Fibroblast of skin of scalp (primary cell): ENCODE measurements at places on chromosomes 7 and 10.
A peak's percentile ranks its signal among the peaks of the same experiment; 100 is the strongest.

DNA sequence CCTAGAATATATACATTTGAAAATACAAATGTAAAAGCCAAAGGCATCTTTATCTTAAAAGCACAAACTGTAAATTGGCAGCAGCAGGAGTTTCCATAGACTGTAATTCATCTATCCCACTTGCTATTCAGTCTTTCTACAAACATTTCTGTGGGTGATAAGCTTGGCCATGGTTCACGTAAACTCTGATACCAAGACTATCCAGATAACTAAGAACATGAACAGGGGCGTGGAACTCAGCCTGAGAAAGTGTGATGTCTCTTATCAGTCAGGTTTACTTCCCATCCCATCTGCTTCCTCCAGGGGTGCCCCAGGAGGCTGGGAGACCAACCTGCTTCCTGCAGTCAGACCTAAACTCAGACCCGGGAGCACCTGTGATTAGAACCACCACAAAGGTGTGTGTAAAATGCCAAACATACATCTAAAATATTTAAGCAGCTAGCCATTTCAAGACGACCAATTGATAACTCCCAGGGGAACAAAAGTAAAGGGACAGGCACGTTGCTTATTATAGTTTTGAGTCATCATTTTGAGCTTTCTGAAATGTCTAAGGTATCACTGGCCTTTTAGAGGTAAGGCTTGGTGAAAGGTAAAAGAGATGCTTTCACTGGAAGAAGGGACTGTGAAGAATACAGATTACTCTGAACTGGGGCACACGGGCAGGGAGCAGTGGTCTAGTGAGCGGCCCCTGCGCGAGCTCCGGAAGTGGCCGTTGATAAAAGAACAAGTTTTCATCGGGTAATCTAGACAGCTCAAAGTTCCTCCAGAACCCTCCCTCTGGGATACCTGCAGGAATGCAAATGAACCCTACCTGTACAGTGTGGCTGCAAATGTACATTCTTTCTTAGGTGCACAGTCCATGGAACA, 51.5 kb downstream of the RSU1 start:
- DNase-seq = no peak

- no peak for DNase-seq
These were observed 16.5 kb downstream of the DENND11 start for GRCh38 chr7:141685285-141686023.

- DNase-seq = no peak
These were observed 158.6 kb upstream of the LYZL1 start for GRCh38 chr10:29130190-29130673.

- DNase-seq = no peak
These were observed 231.1 kb upstream of the FOXP2 start for GRCh38 chr7:114183311-114184088.

GRCh38 chr10:11874568-11875493, 51.7 kb downstream of the PROSER2 start:
- peak; percentile 43 for DNase-seq

GRCh38 chr7:55469271-55469681, 103.0 kb downstream of the VOPP1 start:
- no peak for DNase-seq

DNA sequence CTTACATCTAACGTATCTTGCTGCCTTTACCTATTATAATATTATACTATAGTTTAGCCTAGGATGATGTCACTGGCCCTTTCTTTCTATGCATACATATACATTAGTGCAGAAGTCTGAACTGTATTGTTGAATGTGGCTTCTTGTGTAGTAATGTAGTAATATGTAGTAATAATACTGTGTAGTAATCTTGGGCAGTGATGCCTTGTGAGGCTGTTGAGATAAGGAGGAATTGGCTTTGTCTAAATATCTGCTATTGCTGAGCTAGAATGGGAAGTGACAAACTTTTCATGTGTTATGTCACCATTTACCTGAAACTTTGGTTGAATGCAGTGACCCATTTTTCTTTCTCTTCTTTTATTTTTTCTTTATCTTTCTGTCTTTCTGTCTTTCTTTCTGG, 11.0 kb downstream of the GLCCI1 start:
- no peak for DNase-seq

- no peak for DNase-seq
These were observed 950.1 kb downstream of the GRM8 start for GRCh38 chr7:126302639-126303038.

- no peak for DNase-seq
These were observed 64.5 kb upstream of the PLA2G12B start for GRCh38 chr10:73019100-73019499.

DNA sequence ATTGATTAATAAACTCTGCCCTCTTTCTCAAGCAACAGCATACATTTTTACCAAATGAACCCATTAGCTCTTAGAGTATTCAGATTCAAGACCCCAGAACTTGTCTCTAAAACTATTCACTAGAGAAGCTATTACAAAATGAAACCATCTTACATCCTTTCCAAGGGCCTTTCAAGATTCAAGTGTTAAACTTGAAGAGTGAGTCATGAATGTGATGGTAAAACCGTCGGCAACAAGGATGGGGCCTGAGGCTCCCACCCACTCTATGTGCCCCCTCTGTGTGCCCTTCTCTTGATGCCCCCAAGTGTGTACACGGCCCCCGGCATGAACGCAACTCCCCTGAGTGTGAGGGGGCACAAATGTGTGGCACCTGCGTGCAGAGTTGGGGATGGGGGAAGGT, 46.4 kb downstream of the SFMBT2 start:
- no peak for DNase-seq

DNA sequence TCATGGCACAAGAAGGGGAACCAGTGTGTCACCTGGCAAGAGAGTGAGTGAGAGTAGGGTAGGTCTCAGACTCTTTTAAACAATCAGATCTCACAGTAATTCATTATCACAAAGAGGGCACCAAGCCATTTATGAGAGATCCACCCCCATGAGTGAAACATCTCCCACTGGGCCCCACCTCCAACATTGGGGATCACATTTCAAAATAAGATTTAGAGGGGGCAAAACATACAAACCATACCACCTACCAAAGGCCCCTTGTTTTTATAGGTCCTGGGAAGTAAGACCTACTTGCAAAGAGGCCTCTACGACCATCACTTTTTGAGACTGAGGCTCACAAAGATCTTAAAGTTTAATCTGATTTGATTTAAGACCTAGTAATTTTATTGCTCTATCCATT, 134.9 kb downstream of the NRCAM start:
- DNase-seq = no peak

DNA sequence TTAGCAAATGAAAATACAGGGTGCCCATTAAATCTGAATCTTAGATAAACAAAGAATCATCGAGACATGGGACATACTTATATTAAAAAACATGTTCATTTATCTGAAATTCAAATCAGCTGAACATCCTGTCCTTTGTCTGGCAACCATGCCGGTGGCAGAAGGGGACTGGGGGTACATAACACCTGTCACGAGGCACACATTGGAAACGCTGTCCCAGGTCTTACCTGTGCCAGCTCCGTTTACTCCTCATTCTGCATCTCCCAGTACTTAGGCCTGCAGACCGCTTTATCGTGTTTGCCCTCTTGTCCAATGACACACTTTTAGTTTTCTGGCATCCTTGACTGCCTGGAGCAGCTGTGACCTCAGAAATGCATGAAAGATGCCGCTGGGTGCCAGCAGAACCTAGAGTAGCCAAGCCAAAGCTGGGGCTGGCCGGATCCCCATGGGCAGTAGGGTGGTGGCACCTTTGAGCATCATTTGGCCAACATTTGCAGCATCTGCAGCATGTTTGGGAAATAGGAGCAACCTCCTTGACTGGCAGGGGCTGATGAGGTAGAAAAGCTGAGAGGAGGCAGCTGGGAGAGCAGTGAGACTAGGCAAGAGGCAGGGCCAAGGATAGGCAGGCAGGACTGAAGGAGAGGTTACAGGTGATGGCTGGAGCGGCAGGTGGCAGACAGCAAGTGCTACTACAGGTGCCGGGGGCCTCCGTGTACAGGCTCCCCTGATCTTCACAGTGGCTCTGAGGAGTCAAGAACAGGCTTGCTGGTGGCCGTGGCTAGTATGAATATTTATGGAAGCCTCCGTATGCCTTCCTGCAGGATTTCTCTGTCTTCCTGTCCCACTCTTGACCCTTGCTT, 62.3 kb upstream of the BTBD16 start:
- DNase-seq = no peak

- no peak for DNase-seq
These were observed 285.2 kb downstream of the USP6NL start for GRCh38 chr10:11326241-11326640.

DNA sequence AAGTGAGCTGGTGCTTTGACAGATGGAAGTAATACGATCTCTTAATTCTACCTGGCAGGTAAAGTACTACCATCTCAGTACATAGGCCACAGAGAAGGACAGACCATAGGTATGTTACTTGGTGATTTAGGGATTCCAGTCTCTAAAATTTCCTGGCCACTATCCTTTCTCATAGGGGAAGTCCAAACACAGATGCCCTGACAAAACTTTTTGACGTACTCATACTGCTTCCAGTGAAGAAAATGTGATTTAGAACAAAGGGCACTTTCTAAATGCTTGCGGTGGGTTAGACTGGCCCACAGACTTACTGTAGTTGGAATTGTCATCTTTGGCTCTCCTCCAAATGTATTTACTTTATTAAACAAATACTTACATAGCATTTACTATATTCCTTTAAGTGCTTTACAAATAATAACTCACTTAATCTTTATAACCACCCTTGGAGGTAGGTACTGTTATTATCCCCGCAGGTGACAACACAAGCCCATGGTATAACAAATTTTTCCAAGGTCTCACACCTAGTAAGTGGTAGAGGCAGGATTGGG, 3.0 kb downstream of the PI4K2A start:
- no peak for DNase-seq

DNA sequence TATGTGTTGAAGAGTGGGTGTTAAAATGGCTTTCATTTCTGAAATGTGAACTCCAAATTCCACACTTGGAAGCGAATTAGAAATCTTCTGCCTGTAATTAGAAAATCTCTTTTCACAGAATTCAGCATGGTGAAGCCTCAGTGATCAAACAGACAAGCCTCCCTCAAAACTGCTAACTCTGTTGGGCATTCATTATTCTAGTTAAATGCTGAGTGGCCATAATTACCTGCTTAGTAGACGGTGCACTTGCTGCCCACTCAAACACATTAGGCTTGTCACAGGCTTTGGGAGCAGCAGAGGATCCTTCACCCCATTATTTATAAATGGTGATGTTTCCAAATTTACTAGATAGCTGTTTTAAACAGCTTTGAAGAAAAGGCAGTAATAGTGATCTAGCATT, 177.2 kb upstream of the PCLO start:
- no peak for DNase-seq

DNA sequence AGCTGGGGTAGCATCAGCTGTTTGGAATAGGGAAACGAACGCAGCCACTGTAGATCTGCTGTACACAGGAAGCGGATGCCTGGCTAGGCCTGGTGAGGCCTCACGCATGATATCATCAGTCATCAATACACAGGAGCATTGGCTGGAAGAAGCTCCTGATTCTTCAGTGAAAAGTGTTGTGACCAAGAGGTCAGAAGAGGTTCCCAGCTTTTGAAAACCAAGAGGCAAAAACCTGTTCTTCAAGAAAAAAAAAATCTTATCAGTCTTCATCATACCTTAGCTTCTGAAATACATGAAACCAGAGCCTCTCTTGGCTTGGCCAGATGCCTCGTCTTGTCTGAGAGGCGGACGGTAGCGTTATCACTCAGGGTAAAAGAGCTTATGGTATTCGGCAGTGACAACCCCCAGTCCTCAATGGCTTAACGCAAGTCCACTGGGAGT, 139.3 kb upstream of the TCF7L2 start:
- DNase-seq = no peak

DNA sequence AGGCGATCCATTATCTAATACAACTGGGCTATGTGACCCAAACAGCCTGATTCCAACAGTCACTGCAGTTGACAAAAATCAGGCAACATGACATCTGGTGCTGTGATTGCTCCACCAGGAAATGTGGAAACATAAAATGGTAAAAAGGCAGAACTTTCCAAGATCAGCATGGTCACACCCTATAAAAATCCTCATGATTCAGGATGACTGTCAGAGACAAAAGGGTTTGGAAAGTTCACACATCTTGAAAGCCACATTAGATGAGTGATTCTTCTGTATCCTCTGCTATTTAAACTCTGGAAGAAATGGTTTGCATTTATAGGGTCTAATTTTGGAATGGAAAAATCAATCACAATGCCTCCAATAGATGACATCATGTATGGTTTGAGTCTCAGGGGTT, 662.6 kb upstream of the IGFBP3 start:
- DNase-seq = peak; percentile 45

- DNase-seq = peak; percentile 9
These were observed 273.4 kb downstream of the DIP2C start for GRCh38 chr10:416091-416515.

DNA sequence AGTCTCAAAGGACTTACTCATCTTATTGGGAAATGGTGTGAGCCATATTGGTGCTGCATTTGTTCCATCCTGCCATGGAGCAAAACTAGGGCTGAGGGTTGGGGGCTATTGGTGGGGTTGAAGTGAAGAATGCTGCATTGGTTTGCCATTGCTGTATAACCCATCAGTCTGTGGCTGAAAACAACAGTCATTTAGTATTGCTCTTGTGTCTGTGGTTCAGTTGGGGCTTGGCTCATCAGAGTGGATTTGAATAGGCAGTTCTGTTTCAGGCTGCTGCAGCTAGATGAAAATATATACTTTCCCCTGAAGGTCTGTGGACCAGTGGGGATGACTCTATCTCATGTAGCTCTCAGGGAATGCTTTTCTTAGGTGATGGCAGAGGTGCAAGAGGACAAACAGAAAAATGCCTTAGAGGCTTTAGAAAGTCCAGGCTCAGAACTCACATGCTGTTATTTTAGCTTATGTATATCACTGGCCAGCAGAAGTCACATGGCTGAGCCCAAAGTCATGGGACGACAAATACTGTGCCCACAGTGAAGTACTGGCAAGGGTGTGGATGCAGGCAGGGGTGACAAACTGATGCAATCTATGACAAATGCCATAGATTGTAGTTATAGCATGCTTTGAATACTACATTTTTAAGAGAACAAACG, 15.2 kb upstream of the EXOC6 start:
- DNase-seq = peak; percentile 48

DNA sequence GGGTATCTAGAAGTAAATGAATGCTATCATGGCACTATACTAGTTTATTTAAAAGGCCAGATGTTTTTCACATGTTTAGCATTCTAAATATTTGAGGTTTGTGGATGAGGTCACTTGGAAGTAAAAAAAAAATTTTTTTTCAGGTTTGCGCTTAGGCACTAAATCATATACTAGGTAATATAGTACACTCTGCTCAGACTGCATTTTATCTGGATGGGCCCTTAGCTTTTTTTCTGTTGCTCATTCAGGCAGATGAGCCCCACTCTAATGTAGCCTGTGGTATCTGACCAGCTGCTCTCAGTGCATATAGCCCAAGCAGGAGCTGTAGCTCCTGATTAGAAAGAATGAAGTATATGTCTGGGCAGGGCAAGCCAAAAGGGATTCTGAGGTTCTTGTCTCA, 210.1 kb downstream of the AUTS2 start:
- DNase-seq = peak; percentile 43
